ENCODE measurements at places on chromosomes 2 and 18.

DNA sequence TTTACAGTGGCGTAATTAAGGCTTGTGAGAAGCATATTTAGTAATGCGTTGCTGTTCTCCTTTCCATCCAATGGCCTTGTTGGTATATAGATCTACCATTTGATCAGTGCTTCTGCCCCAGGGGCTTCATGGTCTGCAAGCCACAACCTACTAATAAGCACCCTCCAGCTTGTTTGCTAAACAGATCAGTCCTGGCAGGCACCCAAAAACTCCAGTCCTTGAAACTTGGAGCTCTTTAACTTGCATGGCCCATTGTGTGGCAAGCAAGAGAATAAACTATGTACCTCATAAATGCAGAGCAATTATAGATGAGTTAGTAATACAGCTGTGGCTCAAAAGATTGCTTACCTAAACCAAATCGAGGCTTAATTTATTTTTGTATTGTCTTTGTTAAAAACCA is 158.5 kb downstream of the FTCDNL1 start:
- no peak for DNase-seq

DNA sequence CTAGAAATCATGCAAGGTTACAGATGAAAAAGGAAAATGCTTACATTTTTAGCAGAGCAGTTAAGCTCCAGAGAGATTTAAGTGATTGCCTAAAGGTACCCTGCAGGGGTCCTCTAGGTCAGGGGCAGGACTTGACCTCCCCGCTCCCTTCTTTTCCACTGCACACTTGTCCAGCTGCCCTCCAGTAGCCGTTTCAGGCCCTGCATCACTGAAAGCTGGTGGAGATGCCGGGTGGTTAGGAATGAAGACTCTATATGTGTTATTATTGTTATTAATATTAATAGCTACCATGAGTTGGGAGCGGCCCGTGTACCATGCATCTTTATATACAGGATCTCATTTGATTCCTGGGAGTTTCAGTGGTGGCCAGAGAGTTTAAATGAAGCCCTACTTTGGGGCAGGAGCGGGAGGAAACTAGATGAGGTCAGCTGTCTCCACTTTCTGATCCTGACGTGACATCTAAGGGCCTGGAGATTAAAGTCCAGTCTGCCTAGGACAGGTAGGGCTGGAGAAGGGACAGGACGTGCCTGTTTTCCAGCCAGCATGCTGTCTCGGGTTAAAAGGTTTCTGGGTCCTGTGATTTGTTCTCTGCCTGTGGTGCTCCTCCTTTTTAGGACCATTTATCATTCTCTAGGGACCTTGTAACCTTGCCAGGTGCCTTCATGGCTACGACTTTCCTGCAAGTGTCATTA is 2.1 kb downstream of the TMEM37 start:
- no peak for DNase-seq

DNA sequence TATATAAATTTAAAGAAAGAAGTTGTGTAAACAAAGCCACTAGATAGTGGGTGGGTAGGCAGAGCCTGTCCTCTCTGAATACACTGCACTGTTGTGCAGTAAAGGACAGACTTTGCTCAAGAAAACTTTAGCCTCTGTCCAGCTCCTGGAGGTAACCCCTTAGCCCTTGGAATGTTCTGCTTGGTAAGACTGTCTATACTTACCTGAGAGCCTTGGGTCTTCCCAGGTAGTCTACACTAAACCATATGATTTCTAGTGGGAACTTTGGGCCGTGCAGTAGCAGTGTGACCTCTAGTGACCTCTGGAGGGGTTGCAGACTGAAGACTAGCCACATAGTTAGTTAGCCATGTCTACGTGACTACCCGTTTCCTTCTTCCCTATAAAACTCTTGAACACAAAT is 678.3 kb upstream of the NRXN1 start:
- DNase-seq: no peak

DNA sequence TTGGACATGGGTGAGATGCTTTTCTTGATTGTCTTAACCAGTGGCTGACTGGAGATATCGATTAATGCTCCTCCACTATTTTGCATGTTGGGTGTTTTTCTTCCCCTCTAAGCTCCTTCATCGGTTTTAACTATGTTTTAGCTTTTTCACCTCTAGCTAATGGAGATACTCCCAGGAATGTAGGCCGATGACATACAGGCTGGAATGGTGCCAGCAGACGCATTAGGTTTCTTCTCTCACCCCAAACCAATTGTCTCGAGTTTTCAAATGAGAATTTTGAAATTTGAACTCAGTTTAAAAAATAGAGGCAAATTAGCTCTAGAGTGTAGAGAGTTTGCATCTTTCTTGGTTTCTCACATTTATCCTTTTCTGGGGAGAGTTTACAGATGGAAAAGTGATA is 247.6 kb downstream of the RPRM start:
- no peak for DNase-seq

DNA sequence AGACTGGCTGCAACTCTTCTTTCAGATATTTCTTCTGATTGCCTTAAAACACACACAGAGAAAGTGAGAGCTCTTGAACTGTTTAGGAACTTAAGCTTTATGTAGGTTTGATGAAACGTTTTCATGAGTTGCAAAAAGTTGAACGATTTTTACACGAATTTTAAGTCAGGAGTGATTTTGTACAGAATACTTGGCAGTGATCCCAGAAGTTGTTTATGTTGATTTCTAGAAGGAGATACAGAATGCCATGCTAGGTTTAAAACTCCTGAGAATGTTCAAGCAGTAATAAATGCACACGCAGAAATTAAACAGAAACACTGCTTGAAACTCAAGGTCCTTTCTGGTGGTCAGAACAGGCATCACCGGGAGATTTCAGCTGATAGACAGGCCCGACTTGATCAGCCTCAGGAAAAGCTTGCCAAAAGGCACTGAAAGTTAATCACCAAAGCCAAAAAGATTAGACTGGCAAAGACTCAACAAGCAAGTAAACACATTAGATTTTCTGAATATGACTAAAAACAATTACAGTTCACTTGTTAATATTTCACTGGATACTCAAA is 123.1 kb downstream of the SOCS6 start:
- no peak for DNase-seq

DNA sequence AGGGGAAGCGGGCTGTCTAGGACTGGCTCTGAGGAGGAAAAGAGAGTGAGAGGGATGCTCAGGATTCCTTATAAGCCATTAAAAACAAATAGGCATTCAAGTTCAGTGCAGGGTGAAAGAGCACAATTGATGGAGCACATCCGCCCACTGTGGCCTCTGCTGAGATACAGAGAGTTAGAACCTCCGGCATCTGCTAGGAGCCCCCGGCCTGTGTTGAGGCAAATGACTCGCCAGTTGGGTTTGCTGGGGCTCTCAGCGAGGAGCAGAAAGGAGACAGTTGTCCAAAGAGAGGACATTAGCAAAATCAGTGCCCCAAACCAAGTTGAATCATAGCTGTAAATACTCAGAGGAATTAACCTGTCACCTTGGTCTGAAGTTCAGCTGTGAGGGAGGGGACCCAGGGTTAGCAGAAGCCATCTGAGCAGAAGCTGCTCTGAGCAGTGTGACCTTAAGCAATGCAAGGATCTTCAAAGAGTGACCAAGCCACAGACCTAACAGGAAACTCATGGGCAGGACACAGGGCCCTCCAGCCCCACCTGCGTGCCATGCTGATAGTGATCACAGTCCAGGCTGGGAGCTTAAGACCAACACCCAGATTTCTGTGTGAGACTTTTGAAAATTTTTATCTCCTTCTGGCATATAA is 23.3 kb upstream of the IL18RAP start:
- no peak for DNase-seq

GRCh38 chr2:138137949-138138348 is 173.7 kb downstream of the HNMT start:
- DNase-seq: no peak

GRCh38 chr2:160581035-160581434 is 87.4 kb upstream of the RBMS1 start:
- no peak for DNase-seq

- DNase-seq: no peak
Observed at GRCh38 chr2:49288902-49289700, 134.8 kb upstream of the FSHR start.

DNA sequence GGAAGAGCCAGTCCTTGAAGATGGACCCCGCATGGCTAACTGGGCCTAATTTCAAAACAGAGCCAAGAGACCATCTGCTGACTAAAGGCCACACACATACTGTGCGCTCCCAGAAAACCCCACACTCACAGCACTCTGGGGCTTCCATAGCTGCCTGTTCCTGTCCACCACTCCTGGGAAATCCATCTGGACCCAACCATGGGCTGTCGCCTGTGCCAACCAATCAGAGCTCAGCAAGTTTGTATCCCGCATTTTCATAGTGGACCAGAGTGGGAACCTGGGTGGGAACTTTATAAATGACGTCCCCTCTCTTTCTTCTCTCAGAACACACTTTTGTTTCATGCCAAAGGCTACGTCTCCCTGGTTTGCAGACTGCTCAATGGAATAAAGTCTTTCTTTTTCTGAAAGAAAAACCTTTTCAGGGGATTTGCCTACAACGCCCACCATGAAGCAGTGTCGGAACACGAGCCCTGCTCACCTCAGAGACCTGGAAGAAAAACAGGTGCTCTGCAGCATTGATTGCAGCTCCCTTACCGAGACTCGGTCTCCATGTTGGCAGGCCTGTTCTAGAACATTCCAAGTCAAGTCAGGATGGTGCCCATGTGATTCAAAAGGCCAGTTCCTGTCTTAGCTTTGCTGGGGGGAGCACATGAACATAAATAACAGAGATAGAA is 137.2 kb upstream of the GPC1 start:
- no peak for DNase-seq

- DNase-seq: no peak
Observed at GRCh38 chr2:188569431-188570165, 277.9 kb downstream of the GULP1 start.

- no peak for DNase-seq
Observed at GRCh38 chr2:41716497-41716896, 331.3 kb upstream of the PKDCC start.

DNA sequence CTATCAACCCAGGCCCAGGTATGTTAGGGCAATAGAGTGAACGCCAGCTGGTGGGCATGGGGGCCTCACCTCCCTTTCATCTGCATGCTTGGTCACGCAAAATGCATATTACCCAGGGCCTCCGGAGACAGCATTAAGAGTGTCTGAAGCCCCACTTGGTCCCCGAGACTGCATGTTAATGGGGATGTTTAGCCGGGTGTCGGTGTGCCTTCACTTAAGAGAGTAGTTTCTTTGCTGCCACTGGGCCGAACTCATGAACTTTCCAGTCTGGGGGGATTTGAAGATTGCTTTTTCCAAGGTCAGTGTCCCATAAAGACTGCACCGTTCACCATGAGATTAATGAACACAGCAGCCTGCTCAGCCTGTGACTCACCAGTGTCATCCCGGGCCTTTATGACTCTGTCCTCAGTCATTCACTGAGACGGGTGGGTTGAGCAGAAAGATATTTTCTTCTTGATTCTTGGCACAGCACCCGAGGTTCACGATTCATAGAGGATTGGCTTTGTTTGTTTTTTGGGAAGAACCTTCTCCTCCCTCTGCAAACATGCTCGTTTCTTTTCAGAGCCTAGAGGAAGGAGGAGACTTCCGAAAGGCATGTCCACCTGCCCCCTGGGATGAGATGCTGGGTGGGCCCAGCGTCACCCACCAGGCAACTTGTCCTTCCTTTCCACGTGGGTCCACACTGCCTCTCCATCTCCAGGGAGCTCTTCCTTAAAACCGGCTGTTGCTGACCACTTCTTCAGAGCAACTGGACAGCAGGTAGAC is 199.1 kb downstream of the GLI2 start:
- no peak for DNase-seq

DNA sequence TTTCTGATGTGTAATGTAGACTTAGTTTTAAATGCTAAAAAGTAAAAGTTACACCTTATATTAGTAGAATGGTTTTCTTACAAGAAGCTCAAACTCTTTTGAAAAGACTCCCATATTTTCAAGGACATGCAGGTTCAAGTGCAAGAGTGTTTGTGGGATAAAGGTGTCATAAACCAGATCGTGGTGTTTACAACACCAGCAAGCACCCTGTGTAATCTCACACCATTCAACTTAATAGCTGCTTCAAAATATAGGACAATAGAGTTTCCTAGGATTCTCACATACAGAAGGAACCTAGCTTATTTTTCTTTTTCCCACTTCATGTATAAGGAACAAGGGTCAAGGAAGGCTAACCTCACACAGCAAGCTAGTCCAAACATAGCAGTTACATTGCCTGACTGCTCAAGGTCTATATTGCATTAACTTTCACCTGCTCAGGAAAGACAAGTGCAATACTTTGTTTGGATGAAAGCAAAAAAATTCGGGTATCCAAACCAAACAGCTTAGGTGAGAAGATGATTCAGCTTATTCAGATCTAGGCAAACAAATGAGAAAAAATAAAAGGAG is 172.3 kb downstream of the IKZF2 start:
- DNase-seq: no peak

- DNase-seq: no peak
Observed at GRCh38 chr2:184201246-184201645, 397.1 kb upstream of the ZNF804A start.

- DNase-seq: no peak
Observed at GRCh38 chr2:31051258-31052140, 86.7 kb downstream of the GALNT14 start.

GRCh38 chr18:79677840-79678239 is 1.8 kb upstream of the CTDP1 start:
- no peak for DNase-seq

GRCh38 chr18:25724121-25724520 is 366.3 kb downstream of the SS18 start:
- no peak for DNase-seq

- DNase-seq: no peak
Observed at GRCh38 chr2:4122726-4123125, 419.4 kb downstream of the DCDC2C start.

- DNase-seq: no peak
Observed at GRCh38 chr2:46375566-46376125, 78.4 kb downstream of the EPAS1 start.

GRCh38 chr2:26712486-26713465 is 20.3 kb downstream of the KCNK3 start:
- DNase-seq: no peak

GRCh38 chr2:191478799-191479679 is 198.9 kb upstream of the NABP1 start:
- DNase-seq: no peak

DNA sequence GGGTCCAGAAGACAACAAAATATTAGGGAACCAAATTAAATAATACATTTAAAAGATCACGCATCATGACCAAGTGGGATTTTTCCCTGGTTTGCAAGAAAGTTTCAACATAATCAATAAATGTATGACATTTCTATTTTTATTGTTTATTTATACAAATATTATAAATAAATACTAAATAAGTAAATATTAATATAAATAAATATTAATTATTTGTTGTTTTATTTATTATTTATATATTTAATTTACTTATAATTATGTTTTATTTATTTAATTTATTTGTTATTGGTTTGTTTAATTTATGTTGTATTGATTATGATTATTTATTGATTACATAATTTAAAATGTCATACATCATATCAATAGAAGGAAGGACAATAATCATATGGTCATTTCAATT is 242.5 kb upstream of the HNMT start:
- no peak for DNase-seq
